Renal cortex interstitium (tissue), 15 donors: ENCODE measurements at places on chromosomes 1 and 21. TPM values are rescaled to one million over a fixed set of nuclear protein-coding genes. Genes with fewer than 3 reads are reported as not detected.

DNA sequence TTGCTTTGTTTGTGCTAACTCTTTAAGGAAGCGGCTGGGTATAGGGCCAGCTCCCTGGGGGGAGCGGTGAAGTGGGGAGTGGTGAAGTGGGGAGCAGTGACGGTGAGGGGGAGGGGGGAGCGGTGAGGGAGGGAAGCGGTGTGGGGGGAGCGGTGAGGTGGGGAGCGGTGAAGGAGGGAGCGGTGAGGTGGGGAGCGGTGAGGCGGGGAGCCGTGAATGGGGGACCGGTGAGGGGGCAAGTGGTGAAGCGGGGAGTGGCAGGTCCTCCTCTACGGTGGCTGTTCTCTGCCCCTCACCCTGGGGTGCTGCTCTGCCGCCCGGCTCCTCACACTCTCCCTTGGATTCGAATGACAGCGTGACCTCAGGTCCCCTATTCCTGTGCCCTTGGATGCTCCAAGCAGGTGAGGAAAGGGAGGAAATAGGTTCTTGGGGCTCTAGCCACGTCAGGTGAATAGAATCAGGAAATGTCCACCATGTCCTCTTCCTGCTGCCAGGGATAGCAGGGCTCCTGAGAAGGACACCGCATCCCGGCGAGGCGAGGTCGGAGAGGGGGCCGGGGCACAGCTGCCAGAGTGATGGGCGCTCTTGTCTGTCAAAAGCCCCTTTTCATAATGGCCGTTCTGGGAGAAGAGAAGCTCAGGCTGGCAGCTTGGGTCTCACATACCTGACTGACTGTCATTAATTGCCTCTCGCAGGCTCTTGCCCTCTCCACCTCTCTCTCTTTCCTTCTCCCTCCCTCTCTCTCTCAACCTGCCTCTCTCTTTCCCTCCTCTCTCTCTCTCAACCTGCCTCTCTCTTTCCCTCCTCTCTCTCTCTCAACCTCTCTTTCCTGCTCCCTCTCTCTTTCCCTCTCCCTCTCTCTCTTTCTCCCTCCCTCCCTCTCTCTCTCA lies 134.2 kb downstream of the PGBD5 start:
- no peak for DNase-seq

- DNase-seq: no peak
These were observed 14.2 kb downstream of the THRAP3 start for GRCh38 chr1:36238433-36238832.

GRCh38 chr1:18299441-18300338 lies 181.0 kb upstream of the KLHDC7A start:
- DNase-seq: no peak

DNA sequence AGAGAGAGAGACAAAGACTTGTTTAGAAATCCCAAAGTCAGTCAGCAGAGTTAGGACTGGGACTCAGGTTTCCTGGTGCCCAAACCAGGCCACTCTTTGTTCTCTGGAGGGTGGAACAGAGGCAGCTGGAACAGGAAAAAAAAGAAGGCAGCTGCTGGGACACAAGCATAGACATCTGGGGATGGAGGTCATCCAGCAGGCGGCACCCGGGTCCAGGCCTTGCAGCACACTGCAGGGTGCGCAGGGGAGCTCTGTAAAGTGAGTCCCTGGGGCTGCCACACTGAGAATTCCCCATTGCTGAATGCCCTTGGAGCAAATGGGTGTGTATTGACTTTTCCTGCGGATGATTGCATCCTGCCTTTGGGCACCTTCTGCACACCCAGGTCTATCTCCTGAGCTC lies 222.9 kb upstream of the CSF3R start:
- DNase-seq: no peak

- DNase-seq: no peak
These were observed 52.6 kb downstream of the MT1HL1 start for GRCh38 chr1:236951672-236952071.

DNA sequence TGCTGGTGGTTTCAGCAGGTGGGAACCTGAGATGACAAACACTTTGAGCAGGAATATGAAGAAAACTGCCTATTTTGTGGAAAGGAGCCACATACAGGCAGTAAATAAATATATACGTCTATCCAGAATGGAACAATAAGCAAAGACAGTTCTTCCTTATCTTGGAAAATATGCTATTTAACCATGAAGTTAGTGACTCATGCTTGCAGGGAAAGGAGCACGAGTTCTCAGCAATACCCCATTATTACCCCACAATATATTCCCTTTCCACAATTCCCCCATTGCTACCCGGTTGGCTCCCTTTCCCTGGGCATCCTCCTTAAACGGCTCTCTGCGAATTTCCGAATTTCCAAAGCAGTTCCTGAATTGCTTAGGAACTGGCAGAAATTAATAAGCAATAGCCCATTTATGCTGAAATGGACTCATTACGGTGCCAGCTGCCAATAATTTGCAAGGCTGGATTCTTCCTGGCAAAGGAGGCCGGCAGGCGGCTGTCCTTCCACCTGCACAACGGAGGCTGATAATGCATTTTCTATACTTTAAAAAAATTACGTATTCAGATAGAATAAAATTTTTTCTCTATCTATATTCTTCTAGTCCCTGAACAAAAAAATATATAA lies 65.4 kb downstream of the TIAM1 start:
- no peak for DNase-seq

DNA sequence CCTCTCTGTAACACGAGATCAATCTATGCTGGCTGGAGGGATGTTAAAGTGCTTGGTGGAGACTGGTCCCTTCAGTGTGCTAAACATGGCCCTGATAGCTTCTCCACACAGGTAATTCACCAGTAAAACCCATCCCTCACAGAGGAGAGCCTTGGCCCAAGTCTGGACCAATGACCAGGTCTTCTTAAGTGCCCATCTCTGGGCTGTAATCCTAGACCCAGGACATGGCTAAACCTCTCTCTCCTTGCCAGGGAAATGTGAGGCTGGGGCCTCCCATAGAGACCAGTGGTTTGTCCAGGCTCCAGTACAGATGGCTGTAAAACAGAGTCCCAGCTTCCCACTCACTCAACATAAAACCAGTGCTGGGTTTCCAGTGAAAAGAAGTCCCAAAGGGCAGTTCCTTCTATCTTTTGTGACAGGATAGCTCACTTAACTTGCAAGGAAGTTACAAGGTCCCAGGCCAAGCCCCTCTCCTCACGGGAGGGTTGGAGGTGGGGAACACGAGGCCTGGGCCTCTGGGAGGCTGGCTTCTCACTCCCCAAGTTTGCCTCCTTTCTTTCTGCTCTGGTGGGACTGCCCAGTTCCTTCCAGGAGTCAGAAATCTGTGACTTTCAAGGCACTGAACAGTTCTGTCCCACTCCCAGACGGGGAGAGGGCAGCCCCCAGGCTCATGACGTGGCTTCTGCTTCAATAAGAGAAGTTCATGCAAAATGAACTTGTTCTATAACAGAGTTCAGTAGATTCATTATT lies 2.2 kb upstream of the KIF17 start:
- DNase-seq: no peak

GRCh38 chr1:15508700-15509487 lies 15.1 kb downstream of the CASP9 start:
- DNase-seq: no peak

DNA sequence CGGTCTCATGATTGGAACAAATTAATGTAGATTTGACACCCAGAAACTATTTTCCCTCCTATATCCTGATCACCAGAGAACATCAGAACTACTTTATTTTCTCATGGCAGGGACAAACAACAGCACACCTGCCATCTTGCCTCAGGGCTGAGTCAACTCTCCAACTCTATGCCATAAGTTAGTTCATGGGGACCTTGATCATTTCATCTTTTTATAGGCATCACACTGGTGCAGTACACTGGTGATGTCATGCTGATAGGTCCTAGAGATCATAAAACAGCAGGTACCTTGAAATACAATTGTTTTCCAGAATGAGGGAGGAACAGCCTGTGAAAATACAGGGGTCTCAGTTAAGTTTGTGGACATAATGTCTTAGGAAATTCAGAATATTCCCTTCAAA lies 45.8 kb downstream of the EDN2 start:
- DNase-seq: no peak

GRCh38 chr1:64906447-64906846 lies 59.9 kb downstream of the JAK1 start:
- no peak for DNase-seq

- DNase-seq: no peak
These were observed 55.7 kb downstream of the LRRC8C start for GRCh38 chr1:89688607-89689006.

DNA sequence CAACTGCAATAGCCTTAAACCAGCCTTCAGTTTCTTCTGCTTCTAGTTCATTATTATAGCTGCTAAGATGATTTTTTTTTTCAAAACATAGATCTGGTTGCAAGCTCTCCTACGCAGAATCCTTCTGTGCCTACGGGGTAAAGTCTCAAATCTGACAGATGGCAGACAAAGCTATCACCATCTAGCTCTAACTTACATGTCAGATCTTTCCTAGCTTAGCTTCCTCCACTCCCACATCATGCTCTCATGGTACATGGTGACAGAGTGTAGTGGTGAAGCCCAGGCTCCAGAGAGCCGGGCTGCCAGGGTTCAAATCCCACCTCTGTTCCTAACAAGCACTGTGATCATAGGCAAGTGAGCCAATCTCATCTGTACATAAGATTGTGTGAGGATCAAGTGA lies 24.2 kb upstream of the GUCA2B start:
- no peak for DNase-seq

DNA sequence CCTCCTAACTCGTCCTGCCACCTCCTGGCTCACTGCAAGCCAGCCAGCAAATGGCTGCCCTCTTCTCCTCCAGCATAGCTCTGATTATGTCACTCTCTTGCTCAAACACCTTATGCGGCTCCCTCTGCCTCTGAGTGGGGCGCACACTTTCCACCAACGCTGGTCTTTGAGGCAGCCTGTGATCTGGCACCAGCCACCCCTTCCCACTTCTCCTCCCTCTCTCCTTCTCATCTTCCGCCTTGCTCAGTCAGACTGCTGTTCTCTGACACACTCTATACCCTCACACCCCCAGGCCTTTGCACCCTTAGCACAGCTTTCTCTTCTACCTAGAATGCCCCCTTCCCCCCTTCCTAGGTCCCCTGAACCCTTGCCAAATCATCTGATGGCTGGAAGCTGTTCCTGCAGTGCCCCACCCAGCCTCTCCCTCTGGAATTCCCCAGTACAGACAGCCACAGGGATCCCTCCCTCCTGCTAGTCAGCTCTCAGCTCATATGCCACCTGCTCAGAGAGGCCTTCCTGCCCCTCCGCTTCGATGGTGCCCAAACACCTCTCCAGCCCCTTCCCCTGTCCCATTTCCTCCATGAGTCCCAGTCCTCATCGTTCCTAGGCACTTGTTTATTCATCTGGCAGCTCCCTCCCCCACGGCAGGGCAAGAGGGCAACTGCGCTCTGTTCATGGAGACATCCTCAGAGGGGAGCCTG lies 21.7 kb upstream of the PEF1 start:
- no peak for DNase-seq

- DNase-seq: no peak
These were observed 301.4 kb upstream of the ADAMTS5 start for GRCh38 chr21:27268290-27268689.

GRCh38 chr1:232936941-232937340 lies 13.5 kb upstream of the NTPCR start:
- no peak for DNase-seq

The DPM3 gene
- 50.0 TPM for polyA plus RNA-seq

The CFAP74 gene
- polyA plus RNA-seq: 1.2 TPM

The SLC6A17 gene
- polyA plus RNA-seq: 0.76 TPM

The LMOD1 gene
- polyA plus RNA-seq: 4.3 TPM

The ECM1 gene
- polyA plus RNA-seq: 14.4 TPM

The RORC gene
- polyA plus RNA-seq: 0.75 TPM

The PLXNA2 gene
- 13.7 TPM for polyA plus RNA-seq
